ENCODE measurements at places on chromosomes 3 and 15.

DNA sequence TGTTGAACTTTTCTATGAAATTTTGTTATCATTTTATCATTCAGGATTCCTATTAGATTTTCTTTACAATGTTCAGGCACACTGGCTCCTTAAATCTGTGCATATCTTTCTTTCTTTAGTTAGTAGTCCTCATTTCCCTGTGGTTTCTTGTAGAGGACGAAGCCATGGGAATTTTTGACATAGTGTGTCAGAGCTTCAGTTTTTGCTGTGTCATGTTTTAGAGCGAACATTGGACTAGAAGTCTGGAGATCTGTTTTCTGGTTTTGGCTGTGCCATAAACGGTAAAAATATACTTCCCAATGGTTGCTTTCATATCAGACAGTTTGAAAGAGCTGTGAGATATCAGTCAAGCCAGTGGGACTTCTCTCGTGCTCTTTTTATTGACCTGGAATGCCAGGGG lies 105.2 kb downstream of the CHCHD4 start:
- no peak for DNase-seq

DNA sequence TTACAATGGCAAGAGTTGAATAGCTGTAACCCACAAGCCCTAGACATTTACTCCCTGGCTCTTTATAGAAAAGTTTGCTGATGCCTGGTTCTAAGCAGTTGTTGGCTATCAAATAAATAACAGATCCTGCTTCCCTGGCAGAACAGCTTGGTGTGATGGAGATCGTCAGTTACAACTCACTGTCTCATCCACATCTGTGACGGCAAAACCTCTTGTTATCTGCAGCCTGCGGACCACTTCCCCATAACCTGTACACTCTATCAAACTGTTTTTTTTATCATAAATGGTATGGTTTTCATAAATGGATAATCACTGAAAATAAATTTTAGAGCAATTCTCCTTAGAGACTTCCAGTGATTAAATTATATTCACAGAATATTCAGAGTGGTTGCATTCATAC lies 14.1 kb downstream of the ZDHHC3 start:
- DNase-seq: no peak

DNA sequence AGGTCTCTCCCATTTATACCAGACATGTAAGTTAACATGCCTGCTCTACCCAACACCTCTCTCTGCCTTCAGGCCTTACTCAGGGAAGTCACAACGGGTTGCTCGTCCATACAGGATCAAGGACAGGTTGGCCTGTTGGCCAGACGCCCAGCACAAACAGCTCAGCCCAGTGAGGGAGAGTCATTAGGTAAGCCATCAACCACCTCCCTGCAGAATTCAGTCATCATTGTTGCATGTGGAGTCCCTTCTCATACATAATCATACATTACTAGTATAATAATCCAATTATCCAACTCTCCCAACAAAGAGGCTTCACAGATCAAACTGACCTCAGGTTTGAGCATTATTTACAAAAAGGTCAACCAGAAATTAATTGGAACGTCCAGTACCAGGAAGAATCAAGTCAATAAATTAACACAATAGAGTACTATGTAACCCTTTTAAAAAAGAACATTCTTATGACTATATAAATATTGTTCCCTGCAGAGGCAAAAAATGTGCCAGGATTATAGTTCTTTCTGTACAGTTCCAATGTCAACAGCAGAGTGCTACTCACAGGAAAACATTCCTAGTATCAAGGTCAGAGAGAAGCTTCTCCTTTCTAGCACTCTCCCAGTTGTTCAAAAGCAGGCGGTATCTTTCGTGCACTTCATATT lies 33.2 kb downstream of the HOMER2 start:
- DNase-seq: no peak

GRCh38 chr3:143124601-143125520 lies 5.3 kb downstream of the CHST2 start:
- DNase-seq: no peak

DNA sequence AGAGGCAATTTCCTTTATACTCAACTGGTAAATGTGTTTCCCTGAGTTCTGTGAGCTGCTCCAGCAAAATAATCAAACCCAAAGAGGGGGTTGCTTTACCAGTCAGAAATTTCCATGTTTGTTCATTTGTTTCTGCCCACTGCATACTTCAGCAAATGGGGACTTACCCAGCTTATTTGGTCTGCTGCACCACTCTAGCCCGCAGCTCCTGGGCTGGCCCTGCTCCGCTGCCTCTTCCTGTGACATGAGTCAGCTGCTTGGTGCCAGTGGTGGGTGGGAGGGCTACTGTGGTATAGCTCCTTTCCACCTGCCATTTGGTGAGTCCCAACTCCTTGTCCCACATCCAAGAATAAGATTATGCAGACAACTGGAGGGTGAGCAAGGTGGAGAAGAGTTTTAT lies 644.2 kb downstream of the MCTP2 start:
- no peak for DNase-seq

DNA sequence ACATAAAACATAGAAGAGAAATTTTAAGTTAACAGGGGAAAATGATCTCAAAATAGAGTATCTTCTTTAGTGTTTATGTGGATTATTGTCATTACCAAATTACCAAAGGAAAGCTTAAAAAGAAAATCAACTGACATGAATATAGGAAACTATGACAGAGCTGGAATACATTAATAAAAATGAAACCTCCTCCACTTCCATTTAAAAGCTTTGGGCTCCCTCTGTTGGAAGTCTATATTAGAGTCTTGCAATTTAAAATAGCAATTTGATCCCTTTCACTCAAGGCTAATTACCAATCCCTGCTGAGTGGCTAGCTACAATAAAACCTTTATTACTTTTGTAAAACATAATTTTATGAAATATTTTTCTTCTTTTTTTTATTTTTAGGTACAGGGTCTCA lies 61.4 kb upstream of the IMPG2 start:
- DNase-seq: no peak

GRCh38 chr3:148230473-148230872 lies 467.2 kb upstream of the AGTR1 start:
- no peak for DNase-seq

- DNase-seq: no peak
Observed at GRCh38 chr3:33071181-33071580, 25.8 kb downstream of the GLB1 start.

DNA sequence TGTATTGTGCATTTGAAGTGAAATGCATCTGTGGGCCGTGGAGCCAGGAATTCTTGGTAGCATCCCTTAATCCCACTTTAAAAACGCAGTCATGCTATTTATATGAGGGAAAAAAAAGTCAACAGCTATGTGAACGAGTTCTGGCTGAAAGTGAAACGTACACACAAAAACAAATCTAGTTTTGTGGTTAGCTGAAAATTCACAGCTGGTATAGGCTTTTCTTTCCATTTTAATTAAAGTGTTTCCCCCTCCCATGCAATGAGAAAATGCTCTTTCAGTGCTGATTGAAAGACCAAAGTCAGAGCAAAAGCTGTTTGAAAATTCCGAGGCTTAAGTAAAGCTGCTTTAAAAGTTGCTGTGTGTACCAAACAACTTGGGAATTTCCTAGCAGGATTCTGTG lies 297.4 kb downstream of the PLCL2 start:
- DNase-seq: no peak

- no peak for DNase-seq
Observed at GRCh38 chr15:31452595-31453557, 126.2 kb downstream of the KLF13 start.

DNA sequence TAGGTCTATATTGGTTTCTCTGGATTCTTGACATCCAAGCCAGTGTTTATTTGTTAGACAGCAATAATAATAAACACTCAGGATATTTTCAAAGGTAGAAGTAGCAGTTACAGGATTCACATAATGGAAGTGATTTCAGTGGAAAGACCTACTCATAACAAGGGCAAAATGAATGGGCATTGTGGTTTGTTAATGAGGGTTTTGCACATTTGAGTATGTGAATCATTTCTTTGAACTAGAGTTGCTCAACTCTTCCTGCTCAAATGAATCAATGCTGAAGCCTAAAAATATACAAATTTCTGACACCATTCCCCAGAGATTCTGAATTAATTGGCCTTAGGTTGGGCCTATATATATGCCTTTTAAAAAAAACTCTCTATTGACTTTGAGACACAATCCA lies 4.1 kb upstream of the COL6A5 start:
- no peak for DNase-seq

GRCh38 chr3:141147657-141148056 lies 84.0 kb upstream of the PXYLP1 start:
- DNase-seq: no peak

DNA sequence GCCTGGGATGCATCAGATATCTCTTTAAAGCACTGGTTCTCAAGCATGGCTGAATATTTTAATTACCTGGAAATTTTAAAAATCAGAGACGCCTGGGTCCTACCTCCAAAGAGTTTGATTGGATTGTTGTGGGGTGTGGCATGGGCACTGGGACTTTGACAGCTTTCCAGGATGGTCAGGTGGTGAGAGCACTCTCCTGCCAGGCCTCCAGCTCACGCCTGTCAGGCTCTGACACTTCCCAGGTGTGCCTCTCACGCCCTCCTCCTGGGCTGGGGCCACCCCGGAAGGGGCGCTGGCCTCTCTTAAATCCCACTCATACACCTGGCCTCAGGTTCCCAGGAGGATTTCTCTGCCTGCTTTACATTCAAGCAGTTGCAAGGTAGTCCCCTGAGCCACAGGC lies 48.5 kb downstream of the AMOTL2 start:
- DNase-seq: no peak

- DNase-seq: no peak
Observed at GRCh38 chr3:153443961-153444360, 281.9 kb downstream of the RAP2B start.

DNA sequence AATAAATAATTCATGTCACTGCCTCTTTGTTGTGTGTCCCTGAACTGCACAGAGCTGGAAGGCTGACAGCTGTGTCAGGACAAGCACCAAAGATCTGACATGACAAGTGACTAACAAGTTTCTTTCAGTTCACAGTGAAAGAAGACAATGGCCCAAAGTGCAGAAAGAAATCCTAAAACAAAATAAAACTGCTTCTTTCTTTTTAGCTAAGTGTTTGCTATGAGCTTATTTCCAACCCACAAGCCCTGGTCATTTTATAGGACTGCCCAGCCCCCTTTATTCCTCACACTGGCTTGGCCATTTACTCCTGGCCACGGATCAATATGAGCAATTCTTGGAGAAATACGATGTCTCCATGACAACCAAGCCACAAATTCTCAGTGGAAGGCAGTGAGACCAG lies 238.5 kb downstream of the WDR72 start:
- DNase-seq: no peak

GRCh38 chr3:25416176-25416575 lies 11.9 kb upstream of the RARB start:
- no peak for DNase-seq

DNA sequence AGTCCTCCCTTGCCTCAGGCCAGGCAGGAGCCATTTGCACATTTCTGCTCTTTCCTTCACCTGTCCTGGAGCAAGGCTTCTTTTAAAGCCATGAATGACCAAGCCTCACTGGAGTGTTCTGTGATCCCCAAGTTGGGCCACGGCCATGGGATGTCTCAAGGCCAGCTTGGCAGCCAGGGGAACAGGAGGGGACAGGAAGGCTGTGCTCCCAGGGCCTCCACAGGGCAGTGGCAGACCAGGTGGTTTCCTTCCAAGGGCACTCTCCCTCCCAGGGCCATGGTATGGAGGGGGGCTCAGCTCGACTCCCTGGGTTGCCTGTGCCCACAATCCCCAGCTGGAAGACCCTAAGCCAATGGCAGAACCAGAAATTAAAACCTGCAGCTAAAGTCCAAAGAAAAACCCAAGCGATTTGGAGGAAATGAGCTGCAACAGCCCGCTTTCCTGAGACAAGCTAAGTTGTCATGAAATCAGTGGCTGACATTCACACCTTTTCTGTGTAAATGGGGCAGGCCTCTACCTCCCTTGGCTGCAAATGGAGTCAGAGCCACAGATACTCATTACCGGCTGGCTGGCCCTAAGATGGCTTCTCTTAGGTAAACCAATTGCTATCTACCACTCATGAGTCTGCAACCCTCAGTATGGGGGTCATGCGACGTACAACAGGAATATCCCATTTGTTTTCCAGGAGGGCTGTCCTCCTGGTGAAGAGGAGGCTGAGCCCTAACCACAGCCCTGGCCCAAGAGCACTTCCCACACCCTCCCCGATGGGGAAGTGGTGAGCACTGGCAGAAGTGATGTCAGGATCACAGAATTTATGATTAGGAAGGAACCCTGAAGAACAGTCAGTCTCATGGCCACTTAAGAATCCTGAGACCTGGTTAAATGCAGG lies 83.3 kb downstream of the SNRK start:
- no peak for DNase-seq

DNA sequence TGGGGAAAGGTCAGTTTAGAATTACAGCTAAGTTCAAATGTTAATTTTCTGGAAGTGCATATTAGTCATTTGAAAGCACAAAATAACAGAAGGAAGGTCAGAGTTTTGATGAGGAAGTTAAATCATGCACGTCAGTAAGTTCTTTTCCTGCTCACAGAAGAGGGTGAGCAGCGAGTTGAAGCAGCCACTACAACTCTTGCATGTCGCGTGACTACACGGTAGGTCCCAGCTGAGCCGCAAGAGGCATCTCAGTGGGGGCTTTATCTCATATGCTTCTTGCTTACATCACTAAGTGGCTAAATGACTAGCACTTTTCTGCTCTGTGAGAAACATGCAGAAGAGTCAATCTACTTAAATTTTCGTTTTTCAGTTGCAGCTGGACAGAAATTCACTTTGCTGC lies 21.3 kb upstream of the SEC62 start:
- peak; percentile 86 for DNase-seq

- DNase-seq: no peak
Observed at GRCh38 chr15:50259276-50259675, 6.2 kb downstream of the HDC start.

DNA sequence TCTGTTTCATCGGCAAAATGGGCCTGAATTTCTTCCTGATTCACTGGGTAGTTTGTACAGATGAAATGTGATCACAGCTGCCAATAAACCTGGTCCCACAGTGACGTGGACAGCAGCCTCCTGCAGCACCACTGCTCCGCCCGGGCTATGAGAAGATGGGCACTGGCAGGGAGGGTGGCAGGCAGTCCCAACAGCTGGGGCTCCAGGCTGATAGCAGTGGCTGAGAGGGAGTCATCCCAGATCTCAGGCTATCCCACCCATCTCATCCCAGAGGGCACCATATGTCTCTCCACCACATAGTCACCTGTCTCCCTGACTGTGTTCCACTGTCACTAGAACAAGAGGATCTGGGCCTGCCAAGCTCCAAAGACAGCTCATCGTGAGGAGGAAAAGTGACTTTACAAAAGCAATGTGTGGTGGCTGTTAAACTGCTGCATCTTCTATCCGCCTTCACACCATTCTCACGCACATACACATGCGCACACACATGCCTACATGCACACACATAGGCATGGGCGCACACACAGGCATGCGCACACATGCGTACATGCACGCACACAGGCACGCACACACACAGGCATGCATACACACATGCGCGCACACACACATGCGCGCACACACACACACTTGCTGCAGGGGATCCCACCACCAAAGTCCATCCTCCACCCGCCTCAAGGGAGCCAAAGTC lies 46.2 kb downstream of the RGMA start:
- DNase-seq: no peak

DNA sequence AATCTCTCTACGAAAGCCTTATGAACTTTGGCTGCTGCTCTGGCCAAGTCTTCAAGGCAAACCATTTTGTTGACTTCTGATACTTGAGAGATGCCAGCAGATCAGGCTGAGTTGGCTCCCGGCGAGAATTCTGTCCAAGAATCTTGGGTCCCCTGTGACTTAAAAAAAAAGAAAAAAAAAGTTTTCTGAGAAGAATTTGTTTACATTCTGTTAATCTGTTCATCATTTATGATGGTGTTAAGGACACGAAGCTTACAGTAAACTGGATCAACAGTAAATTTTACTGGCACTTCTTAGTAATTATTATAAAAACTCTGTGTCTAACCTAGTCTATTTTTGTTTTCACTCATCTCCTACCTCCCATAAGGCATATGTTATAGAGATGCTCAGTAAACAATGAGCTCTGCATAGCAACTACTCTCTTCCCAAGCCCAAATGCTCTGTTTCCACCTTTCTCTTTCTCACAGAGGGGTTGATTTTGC lies 320.9 kb upstream of the RASGRP1 start:
- no peak for DNase-seq
